ENCODE measurements at places on chromosomes 5 and 9. TPM values are rescaled to one million over a fixed set of nuclear protein-coding genes. Genes with fewer than 3 reads are reported as not detected.
A peak's percentile ranks its signal among the peaks of the same experiment; 100 is the strongest.

DNA sequence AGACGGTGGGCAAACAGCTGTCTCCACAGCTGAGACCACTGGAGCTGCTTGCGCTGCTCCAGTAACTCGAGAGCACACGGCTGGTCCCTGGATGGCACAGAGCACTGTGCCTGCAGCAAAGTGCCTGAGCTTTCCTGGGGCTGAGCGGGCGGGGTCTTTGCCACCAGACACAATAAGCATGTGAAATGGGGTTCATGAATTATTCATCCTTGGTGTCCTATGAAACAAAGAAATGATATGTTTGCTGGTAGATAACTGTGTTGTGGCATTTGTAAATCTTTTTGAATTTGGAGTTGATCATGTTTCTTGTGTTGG lies 151.7 kb upstream of the MPDZ start:
- DNase-seq = no peak

DNA sequence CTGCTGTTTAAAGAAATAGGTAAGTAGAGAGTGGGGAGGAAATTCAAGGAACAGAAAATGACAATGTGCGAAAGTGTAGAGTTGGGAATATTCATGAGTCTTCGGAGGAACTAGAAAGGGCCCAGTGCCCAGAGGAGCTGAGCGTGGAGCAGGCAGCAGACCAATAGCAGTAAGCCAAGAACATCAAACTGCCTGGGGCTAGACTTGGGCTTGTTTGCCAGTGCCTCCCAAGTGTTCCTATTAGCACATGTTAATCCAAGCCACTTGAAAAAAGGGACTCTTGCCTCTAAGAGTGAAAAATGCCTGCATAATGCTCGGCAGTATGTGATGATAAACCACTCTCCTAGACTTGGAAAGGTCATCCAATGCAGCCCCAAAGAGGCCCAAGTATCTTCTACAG lies 1.2 kb upstream of the TAL2 start:
- no peak for DNase-seq

- peak; percentile 15 for DNase-seq
Observed at GRCh38 chr5:107456281-107456715, 214.4 kb downstream of the EFNA5 start.

DNA sequence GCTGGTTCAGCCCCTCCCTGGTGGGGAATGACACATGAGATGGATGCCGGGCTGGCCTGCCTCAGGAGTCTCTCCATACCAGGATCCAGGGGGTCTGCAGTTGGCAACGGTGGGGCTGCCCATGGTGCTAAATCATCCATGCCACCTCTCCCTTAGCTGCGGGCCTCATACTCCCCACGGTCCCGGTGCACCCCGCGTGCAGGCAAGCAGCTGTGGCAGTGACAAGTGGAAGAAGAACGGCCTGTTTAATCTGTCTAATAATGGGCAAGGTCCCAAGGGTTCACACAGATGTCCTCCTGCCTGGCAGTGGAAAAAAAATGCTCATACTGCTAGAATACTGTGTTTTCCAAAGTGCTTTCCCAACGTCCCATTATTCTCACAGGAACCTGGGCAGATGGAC lies 196.9 kb upstream of the PANK3 start:
- no peak for DNase-seq

DNA sequence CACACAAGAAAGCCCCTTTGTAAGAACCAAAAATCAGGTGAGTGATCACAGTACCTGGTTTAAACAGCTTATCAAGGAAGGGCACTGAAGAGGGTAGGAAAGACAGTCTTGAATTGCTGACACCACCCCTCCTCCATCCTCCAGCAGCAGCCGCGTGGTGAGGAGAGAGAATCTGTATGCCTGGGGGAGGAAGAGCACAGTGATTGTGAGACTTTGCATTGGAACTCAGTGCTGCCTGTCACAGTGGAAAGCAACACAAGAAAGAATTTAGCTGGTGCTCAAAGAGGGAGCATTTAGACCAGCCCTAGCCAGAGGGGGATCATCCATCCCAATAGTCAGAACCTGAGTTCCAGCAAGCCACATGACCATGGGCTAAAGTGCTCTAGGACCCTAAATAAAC lies 11.6 kb upstream of the STX17 start:
- DNase-seq = no peak

Gene AJM1
- total RNA-seq = 0.79 TPM

Gene FAM200C
- total RNA-seq = 10.5 TPM

Gene SELENOP
- total RNA-seq = 597 TPM

Data from skin of body (tissue), 3 donors.